Naive B cell (primary cell): ENCODE measurements at places on chromosomes 16 and 17. TPM values are rescaled to one million over a fixed set of nuclear protein-coding genes. Genes with fewer than 3 reads are reported as not detected.

DNA sequence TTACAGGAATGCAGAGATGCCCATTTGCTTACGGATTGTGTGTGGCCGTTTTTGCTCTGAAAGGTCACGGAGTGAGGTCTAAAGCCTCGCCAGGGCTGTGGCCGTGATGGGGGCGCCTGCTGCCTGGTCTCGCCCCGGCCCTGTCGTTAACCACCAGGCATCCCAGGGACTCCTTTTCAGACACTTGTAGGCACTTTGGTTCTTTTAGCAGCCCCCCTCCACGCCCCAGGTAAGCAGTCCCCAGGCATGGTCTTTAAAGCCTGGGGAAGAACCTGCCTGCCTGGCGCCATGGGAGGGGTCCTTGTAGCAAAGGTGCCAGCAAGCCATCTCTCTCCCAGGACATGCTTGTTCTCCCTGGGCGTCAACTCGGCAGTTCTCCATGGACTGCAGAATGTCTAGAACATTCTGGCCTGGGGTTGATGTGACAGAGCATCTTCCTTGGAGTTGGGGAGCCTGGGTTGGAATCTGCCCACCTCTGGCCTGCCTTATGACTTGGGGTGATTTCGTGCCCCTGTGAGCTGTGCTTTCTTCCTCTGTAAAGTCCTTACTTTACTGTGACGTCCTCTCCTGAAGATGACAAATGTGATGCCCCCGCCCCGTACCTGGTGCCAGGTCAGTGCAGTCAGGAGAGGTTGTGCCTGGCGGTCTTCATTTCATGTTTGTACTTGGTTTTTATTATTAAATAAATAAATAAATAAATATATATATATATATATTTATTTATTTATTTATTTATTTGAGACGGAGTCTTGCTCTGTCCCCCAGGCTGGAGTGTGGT is 5.4 kb downstream of the KCTD5 start:
- no peak for DNase-seq

DNA sequence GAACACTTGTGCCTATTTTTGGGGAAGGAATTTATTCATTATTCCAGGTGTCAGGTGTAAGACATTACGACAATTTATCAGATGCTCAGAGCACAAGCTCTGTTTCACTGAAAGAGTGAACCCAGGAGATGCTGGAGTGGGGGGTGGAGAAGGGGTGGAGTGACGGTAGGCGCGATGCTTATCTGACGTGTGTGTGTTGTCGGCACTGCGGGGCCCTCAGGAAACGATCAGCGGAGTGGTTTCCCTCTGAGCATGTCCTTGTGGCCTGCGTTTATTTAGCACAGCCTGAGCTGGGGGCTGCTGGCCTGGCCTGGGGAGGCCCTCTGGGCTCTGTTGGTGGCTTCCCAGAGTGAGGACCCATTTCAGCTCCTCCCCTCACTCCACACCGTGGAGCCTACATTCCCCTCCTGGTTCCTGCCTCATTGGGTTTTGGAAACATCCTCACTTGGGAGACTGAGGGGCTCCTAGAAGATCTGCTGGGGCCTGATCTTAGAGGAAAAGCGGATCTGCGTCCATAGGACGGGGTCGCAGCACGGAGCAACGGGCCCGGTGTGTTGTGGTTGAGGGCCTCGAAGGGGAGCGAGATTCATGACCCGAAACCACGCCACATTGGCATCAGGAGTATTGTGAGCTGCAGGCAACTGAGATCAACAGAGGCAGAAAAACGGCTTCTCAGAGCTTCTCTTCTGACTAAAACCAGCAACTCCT is 19.0 kb upstream of the GNG13 start:
- DNase-seq = no peak

DNA sequence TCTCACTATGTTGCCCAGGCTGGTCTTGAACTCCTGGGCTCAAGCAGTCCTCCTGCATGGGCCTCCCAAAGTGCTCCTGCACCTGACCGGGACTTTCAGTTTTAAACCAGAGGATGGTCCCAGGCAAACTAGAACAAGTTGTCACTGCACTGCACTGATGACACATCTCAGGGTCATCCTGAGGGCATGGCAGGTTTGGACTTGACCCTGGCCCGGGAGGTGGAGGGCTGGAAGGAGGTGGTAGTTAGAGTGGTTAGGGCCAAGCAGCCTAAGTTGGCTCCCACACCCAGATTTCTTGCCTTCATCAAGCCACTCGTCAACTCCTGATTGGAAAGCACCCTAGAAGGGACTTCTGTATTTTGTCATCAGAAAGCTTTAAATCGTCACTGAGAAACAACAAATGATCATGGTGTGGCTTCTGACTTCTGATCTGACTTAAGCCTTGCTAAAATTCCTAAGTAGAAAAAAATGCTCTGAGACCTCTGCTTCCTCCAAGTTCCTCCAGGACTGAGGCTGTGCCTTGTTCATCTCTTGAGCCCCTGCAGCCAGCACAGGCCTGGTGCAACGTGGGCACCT is 43.5 kb downstream of the EMP2 start:
- no peak for DNase-seq

DNA sequence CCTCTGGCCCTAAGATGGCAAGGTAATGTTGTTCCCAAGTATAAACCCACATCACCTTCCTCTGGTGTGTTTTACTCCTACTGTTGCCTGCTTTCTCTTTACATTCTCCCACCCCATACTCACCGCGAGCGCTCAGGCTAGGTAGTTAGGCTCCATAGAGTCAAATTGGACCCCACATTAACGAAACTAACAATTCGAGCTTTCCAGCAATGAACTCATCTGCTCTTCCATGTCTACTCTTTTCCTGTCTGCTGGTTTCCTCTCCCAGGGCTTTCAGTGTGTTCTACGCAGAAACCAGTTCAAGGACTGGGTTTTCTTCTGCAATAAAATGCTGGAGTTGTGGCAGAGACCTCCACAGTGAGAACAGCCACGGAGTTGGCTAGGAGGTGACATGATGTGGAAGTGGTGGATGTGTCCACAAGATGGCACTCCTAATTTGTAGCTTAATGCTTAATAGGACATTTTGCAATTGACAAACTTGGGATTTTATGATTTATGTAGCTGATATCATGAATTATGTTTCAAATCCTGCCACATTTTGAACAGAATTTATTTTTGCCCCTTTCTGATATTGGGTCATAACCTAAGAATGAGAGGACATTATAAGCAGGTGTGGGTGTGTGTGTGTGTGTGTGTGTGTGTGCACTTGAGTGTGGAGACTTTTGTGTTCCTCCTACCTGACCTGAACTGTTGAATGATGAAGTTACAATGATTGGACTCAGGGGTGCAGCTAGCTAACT is 2.2 kb upstream of the UQCRC2 start:
- DNase-seq = no peak

DNA sequence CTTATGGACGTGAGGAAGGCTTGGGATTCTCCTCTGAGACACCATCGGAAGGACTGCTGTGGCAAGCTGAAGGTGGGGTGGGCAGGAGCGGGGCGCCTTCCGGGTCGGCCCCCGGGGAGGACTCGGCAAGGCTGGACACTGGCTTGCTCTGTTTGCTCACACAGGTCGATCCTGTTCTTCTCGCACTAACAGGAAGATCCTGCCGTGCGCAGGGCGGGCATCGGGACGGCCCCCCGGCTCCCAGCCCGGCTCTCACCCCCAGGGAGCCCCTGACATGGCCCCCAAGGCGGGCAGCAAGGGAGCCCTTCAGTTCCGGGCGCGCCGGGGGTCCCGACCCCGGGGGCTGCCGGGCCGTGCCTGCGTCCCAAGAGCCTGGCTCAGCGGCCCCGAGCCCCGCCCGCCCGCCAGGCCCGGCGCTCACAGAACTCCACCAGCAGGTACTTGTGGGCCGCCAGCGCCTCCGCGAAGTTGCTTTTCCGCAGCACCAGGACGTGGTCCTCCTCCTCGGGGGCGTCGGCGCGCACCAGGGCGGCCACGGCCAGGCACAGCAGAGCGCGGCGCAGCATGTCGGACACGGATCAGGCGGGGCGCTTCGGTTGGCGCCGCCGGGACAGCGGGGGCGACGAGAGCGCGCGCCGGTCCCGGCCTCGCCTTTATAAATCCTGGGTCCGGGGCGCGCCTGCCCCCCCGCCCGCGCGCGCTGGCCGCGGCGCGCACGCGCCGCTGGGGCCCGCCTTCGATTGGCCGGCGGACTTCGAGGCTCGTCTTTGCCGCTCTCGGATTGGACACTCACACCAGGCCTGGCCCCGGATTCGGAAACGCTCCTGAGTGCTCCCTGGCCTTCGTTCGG is at the start of gene P4HB:
Gene P4HB, minus strand, starts transcription at position 630 of the 850 bp plus-strand sequence. Its CDS starts 64 bp downstream, at position 566.
- DNase-seq = no peak

DNA sequence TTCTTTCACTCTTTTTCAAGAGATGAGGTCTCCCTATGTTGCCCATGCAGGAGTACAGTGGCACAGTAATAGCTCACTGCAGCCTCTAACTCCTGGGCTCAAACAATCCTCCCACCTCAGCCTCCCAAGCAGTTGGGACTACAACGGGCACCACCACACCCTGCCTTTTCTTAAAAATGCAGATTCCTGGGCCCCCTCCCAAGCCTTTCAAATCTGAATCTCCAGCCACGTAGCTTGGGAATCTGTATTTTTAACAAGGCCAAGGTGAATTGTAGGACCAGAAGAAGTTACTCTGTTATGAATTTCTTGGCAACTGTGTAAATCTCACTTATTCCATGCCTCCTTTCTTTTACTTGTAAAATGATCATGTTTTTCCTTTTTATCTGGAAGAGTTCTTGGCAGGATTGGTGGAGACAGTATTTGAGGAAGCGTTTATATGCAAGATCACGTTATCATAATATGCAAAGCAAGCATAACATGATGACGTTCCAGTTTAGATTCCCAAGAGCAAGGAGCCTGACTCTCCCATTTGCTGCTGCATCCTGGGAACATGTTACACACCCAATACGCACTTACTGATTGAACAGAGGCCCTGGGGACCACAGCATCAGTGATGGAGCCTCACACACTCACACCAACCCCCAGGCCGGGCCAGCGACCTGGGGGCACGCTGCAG is 44.5 kb downstream of the LITAF start:
- no peak for DNase-seq

- DNase-seq = no peak
Measured at GRCh38 chr17:34709158-34709754, 129.9 kb downstream of the TMEM132E start.

Gene APOH
- polyA plus RNA-seq = not detected

Gene BLTP2
- 38.9 TPM for polyA plus RNA-seq

Gene HP
- 0.38 TPM for polyA plus RNA-seq
